ENCODE measurements at places on chromosomes 5 and 9. TPM values are rescaled to one million over a fixed set of nuclear protein-coding genes. Genes with fewer than 3 reads are reported as not detected.

The TMEM252 gene
- not detected for total RNA-seq

The LCN10 gene
- not detected for total RNA-seq

The HTR4 gene
- total RNA-seq, result not detected

The SPATA31A6 gene
- total RNA-seq, result not detected

- no peak for DNase-seq
- H3K4me1 ChIP-seq, result no peaks in the 10 kb centered on the region
- no peak overlapping the region for H3K27ac ChIP-seq
- H3K4me3 ChIP-seq, result no peak overlapping the region
- no peaks in the 10 kb centered on the region for H3K36me3 ChIP-seq
These were observed 162.3 kb downstream of the ICE1 start for GRCh38 chr5:5584751-5585150.

DNA sequence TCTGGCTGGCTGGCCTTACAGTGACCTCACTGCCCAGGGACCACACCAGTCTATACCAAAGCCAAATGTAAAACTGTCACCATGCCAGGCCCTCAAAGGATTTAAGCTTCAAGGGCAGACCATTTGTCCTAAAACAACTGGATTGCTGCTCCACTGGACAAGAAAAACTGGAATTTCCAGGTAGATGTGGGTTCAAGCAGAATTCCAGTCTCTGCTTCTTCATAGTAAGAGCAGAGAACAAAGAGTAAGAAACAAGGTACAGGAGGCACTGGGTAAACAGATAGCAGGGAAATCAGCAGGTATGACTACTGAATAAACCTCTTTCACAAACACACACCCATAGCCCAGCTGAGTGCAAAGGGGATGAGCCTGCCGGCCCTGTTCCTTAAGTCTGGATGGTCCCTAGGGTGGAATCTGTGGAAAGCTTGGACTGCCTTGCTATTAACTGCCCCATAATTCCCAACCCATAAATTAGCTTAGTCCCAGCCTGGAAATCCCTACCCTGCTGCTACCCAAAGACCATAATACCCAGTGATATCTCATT lies 5.5 kb downstream of the B4GALT1 start:
- peaks cover 81% of the 10 kb centered on the region for H3K4me1 ChIP-seq
- peak overlapping the region; percentile 45 for H3K4me3 ChIP-seq
- no peak overlapping the region for H3K27ac ChIP-seq
- no peaks in the 10 kb centered on the region for H3K27me3 ChIP-seq
- no peaks in the 10 kb centered on the region for H3K36me3 ChIP-seq

GRCh38 chr5:71986101-71986500 lies 121.2 kb upstream of the MAP1B start:
- H3K27ac ChIP-seq, result no peak overlapping the region
- peaks cover 5% of the 10 kb centered on the region for H3K36me3 ChIP-seq
- H3K27me3 ChIP-seq, result no peaks in the 10 kb centered on the region
- no peaks in the 10 kb centered on the region for H3K4me1 ChIP-seq
- DNase-seq, result no peak

- no peak overlapping the region for H3K4me3 ChIP-seq
- H3K36me3 ChIP-seq, result no peaks in the 10 kb centered on the region
- no peaks in the 10 kb centered on the region for H3K4me1 ChIP-seq
- DNase-seq, result no peak
- no peak overlapping the region for H3K27ac ChIP-seq
- H3K27me3 ChIP-seq, result peaks cover 14% of the 10 kb centered on the region
These were observed 53.8 kb downstream of the MFAP3 start for GRCh38 chr5:154092356-154093141.

- H3K4me3 ChIP-seq, result no peak overlapping the region
- H3K27me3 ChIP-seq, result no peaks in the 10 kb centered on the region
- DNase-seq, result no peak
- H3K4me1 ChIP-seq, result no peaks in the 10 kb centered on the region
These were observed 52.1 kb upstream of the KIAA1958 start for GRCh38 chr9:112434487-112434886.

- no peak for DNase-seq
- no peaks in the 10 kb centered on the region for H3K36me3 ChIP-seq
- H3K27ac ChIP-seq, result no peak overlapping the region
- peaks cover 23% of the 10 kb centered on the region for H3K4me1 ChIP-seq
These were observed 92.9 kb upstream of the GRHPR start for GRCh38 chr9:37329576-37329975.

DNA sequence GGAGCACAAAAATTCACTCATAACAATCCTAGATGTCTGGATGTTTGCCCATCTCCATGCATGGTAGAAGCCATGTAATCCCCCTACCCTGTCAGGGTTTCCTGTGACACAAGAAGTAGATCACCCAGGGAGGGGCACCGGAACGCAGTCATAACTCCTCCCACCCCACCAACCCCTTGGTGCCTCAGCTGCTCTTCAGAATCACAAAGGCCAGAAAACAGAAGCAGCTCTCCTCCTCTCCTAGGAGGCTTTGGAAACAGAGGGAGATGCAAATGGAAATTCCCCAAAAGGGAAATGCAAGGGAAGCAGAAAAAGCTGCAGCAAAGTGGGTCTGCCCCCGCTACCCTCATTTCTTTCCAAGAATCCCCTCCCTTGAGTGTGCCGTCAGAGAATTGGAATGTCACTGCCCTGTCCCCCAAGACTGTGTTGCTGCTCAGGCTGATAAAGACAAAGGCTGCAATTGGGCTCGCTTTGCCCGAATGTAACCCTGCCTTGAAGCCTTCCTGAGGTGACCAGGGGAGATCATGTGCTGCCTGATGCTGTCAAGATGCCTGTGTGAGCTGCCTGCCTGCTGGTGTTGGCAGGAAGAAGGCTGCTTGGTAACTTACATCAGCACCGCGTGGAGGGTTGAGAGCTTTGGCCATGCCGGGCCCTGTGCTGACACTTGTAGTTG lies 65.5 kb upstream of the ABCA1 start:
- no peaks in the 10 kb centered on the region for H3K36me3 ChIP-seq
- no peak for DNase-seq
- peak overlapping the region; percentile 76 for H3K4me3 ChIP-seq

- H3K4me3 ChIP-seq, result no peak overlapping the region
- H3K4me1 ChIP-seq, result peaks cover 9% of the 10 kb centered on the region
- no peaks in the 10 kb centered on the region for H3K36me3 ChIP-seq
These were observed 414.4 kb downstream of the BRINP1 start for GRCh38 chr9:118954857-118955256.

GRCh38 chr5:50856401-50857119 lies 190.1 kb downstream of the PARP8 start:
- H3K4me1 ChIP-seq, result no peaks in the 10 kb centered on the region
- H3K4me3 ChIP-seq, result no peak overlapping the region

Data from neural crest cell (in vitro differentiated cells).